ENCODE measurements at places on chromosomes 2 and 18.

DNA sequence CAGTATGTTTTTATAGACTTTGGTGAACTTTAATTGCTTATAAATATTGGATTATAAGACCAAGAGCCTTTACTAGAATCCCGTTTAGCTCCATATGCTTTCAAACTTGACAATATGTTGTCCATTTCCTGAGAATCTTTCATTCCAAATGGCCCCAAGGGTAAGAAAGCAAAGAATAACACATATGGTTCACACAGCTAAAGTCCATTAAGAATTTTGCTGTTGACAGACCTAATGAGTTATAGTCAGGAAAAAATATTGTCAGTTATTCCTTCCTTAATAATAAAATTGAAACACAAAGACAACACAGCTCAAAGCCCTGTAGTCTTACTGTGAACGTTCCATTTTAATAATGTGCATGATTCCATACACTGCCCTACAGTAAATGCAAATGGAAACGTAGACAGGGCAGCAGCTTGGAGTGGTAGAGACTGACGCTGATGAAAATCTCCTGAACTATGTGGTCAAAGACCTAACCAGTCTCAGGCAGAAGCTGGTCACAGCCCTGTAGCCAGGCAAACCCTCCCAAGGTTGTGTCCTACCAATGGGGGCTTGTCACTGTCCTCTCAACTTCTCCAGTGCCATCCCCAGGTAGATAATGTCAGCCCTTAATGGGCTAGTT, 49.0 kb upstream of the ATIC start:
- DNase-seq: no peak

DNA sequence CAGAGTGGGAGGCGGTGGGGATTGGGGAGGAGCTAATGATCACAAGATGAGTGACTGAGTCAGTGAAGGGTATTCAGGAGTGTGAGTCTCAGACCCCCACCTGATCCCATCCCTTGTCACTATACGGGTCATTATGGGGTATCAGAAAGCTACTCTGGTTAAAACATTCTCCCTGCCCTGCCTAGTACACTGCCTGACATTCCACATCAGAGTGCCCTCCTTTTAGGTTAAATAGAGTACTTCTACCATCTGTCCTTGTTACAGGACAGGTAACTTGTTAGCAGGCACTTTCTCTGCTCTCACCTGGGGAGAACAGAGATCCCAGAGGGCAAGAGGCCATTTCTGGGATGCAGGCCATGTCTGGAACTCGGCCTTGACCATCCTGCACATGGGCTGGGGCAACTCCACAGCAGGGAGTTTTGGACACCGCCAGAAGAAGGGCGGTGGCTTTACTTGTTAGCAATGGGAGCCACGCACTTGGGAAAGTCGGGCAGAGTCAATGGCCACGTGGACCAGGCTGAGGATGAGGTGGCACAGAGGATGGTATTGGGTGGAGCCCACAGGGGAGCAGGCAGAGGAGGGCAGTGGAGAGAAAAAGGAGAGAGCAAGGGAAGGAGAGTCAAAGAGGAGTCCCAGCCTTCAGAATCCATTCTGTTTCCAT, 98.5 kb downstream of the CELF4 start:
- DNase-seq: no peak

DNA sequence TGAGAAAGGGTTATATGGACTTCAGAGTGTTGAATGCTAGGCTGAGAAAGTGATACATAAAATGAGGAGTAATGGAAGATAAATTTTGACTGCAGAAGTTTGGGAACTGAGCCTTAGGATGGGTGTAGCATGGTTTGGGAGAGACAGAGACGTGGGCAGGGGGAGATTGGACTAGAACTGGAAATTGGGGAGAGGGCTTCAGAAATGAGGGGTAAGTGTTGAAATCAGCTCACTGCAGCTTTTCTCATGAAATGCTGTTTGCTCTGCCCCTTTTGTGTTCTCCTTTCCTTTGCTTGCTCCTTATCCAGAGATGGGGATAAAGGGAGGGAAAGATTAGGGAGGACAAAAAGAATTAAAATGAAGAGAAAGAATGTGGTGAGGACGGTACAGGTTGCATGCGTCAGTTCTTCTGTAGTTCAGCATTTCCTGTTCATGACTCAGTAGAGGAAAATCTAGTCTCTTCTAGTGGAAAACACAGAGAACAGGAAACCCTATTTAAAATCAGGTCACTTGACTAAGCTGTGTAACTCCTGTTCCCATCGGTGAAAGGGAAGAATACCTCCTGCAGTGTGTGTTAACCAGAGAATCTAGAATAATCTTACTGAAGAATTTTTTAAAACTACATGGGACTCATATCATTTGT, 105.6 kb downstream of the CRIM1 start:
- DNase-seq: no peak

DNA sequence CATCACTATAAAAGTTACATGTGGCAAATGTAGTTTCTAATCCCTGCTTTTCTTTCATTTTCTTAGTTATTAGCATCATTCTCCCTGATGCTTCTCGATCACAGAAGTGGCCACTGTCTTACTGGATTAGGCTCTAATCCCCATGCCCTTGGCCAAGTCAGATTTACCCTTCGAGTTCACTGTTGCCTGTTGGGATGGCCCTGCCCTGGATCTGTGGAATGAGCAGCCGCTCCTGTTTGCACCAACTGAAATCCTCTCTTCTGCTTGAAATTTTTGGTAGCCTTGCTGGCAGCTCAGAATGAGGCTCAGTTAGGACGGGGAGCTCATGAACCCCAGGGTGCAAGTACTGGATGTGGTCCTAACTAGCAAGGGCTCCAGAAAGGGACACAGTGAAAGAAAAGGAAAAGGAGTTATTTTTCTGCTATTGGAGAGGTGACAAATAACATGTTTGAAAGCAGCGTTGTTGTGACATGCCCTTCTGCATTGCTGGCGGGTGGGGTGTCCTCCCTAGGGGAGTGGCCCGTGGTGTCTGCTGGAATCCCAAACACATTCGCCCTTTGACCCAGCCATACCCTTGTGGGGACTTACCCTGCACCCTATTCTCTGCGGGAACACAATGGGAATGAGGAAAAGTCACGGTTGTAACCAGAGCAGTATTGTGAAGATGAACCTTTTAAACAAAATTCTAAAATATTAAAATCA, 34.5 kb downstream of the RBFA start:
- DNase-seq: no peak

- DNase-seq: no peak
Observed at GRCh38 chr2:194602750-194603149, 1054.3 kb upstream of the SLC39A10 start.

GRCh38 chr2:100073110-100073509, 69.3 kb downstream of the AFF3 start:
- DNase-seq: no peak

- no peak for DNase-seq
Observed at GRCh38 chr2:31246184-31246852, 12.4 kb downstream of the EHD3 start.

- no peak for DNase-seq
Observed at GRCh38 chr18:55778788-55779690, 191.0 kb upstream of the TCF4 start.

- DNase-seq: no peak
Observed at GRCh38 chr2:15763106-15763821, 171.6 kb downstream of the DDX1 start.

DNA sequence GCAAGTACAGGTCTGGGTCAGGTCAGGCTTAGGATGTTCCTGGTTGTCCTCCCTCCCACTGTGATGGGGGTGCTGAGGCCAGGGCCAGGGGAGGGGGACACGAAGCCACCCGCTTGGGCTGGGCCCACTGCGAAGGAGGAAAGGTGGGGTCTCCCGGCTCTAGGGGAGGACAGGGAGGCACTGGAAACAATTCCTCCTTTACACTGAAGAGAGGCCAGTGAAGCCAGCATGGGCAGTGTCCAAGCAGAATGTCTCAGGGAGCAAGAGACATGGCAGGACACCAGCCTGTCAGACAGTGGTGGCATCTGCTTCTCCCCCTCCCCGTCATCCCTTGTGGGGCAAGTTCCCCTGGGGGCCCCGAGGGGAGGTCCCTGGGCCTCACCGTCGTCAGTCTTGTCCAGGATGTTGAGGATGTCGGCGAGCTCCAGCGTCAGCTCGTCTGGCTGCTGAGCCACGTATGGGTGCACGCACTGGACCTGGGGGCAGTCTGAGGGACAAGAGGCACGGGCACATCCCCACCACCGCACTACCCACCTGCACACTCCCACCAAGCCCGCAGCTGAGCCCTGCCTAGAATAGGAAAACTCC, 10.8 kb downstream of the SNORC start:
- no peak for DNase-seq

GRCh38 chr2:95023222-95023597, 2.3 kb upstream of the MAL start:
- peak; percentile 58 for DNase-seq

- no peak for DNase-seq
Observed at GRCh38 chr2:74416778-74417177, 4.6 kb downstream of the C2orf81 start.

DNA sequence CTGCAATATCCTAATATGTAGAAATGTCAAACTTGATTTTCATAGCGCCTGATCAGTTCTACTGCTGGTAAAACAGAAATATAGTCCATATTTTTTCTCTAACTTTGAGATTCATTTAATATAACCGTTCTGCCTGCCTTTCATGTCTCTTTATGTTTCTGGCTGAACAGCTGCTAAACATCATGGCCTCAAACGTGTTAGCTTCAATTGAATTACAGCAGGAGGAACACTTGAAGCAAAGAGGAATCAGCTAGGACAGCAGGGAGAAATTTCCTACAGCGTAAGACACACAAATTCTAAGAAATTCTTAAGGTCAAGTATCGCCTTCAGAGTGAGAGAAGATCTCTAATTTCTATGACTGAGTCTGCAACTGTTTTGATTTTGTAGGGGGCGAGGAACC, 433.2 kb downstream of the FBXO15 start:
- DNase-seq: no peak

- no peak for DNase-seq
Observed at GRCh38 chr18:14958701-14959100, 210.7 kb downstream of the ANKRD30B start.

- DNase-seq: no peak
Observed at GRCh38 chr2:110120171-110121051, 4.8 kb upstream of the MALL start.

- no peak for DNase-seq
Observed at GRCh38 chr2:182713601-182714000, 2.5 kb upstream of the DNAJC10 start.

- DNase-seq: no peak
Observed at GRCh38 chr2:189685540-189686229, 11.2 kb downstream of the ANKAR start.

- DNase-seq: no peak
Observed at GRCh38 chr18:31190919-31191318, 28.3 kb upstream of the DSC1 start.

GRCh38 chr2:30336978-30337841, 105.9 kb downstream of the LBH start:
- DNase-seq: peak; percentile 87
